BJ (cell line): ENCODE measurements at places on chromosomes 1 and 21. TPM values are rescaled to one million over a fixed set of nuclear protein-coding genes. Genes with fewer than 3 reads are reported as not detected.

GRCh38 chr1:241813768-241814320 lies 34.2 kb upstream of the EXO1 start:
- no peak for DNase-seq

The C1QA gene
- not detected in 2 replicates for polyA plus RNA-seq

- no peak for DNase-seq
These were observed 77.5 kb upstream of the RBM34 start for GRCh38 chr1:235238558-235238957.

- no peak for DNase-seq
These were observed 19.4 kb downstream of the RGL1 start for GRCh38 chr1:183824291-183824690.

- no peak for DNase-seq
These were observed 17.5 kb upstream of the DUSP10 start for GRCh38 chr1:221759436-221759835.

DNA sequence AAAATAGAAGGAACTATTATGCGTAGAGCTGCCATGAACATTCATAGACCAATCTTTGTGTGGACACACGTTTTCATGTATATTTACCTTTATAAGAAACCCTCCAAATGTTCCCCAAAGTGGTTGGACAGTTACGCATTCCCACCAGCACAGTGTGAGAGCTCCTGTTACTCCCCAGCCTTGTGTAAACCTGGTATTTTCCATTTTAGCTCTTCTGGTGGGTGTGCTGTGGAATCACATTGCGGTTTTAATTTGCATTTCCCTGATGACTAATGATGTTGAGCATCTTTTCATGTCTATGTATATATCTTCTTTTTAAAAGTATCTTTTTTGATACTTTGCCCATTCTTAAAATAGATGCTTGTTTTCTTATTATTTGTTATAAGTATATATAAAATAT lies 3.2 kb upstream of the UBASH3A start:
- no peak for DNase-seq

The CCT3 gene
- polyA plus RNA-seq, result 275 and 299 TPM in 2 replicates

DNA sequence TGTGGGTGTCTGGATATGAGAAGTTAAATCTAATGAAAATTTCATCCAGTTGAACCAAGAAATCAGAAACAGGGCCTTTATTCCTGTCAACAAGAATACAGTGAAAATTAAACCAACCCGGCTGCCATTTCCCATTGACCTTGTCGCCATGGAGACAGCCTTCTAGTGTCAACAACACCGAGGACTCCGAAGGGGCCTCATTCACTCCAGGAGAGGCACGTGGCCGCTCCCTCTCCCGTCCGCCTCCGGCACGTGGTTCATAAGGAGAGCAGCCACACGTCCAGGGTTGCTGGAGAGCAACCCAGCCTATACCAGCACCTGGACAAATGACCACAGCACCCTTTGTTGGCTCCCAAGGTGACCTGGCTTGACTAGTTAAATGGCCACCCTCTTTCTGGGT lies 120.3 kb upstream of the VAMP3 start:
- DNase-seq, result no peak

- DNase-seq, result no peak
These were observed 5.7 kb upstream of the EFNA4 start for GRCh38 chr1:155057788-155058211.

GRCh38 chr1:75548721-75549480 lies 62.0 kb downstream of the SLC44A5 start:
- no peak for DNase-seq

DNA sequence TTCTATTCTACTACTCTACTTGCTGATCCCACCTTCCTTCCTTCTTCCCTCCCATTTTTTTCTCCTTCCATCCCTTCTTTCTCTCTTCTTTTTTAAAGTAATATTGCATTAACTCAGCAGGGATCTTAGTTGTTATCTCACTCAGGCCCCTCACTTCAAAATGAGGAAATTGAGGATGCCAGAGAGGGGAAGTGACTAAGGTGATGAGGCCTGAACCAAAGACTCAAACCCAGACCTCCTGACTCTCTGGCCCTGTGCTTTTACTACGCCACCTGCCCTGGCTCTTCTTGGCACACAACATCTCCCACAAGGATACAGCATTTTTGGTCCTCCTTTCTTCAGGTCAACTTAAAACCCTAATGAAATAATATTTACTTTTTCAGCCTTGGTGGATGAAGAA lies 151.7 kb upstream of the ZNF648 start:
- DNase-seq, result no peak
